GM19239 (cell line): ENCODE measurements at places on chromosomes 16 and 17.

DNA sequence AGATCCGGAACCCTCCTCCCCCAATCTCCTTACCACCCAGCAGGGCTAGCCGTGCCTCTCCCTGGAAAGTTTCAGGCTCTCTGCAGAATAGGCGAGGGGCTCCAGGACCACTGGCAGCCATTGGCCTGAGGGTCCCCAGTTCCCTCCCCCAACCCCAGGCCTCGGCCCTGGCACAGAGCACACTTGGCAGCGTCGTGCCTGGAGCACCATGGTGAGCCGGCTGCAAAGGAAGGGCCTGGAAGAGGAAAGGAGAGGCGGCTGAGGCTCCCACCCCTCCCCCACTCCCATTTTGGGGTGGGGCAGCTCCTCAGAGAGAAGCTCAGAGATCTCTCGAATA is 369 bp upstream of the BTBD17 start:
- DNase-seq, result no peak

- peak; percentile 97 for DNase-seq
These were observed at the start of gene METTL22 for GRCh38 chr16:8621572-8622314. TSS of gene METTL22 (plus strand) at chr16:8621698. CDS start at chr16:8625666, 3,968 bp downstream.

DNA sequence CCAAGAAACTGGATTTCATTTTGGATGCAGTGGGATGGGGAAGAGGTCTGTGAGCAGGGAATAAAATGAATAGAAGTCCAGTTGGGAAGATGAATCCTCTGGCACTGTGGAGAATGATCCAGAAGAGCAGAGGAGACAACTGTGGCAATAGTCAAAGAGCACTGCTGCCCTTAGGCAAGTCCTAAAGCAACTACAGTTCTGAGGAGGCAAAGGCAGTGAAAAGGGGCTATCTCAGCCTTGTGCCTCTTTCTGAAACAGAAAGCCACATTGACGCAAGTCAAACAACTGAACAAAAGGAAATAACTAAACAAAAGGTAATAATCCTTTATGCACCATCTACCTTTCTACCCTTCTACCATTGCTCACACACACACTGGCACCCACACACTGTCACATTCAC is 238.0 kb upstream of the AXIN2 start:
- DNase-seq, result no peak

DNA sequence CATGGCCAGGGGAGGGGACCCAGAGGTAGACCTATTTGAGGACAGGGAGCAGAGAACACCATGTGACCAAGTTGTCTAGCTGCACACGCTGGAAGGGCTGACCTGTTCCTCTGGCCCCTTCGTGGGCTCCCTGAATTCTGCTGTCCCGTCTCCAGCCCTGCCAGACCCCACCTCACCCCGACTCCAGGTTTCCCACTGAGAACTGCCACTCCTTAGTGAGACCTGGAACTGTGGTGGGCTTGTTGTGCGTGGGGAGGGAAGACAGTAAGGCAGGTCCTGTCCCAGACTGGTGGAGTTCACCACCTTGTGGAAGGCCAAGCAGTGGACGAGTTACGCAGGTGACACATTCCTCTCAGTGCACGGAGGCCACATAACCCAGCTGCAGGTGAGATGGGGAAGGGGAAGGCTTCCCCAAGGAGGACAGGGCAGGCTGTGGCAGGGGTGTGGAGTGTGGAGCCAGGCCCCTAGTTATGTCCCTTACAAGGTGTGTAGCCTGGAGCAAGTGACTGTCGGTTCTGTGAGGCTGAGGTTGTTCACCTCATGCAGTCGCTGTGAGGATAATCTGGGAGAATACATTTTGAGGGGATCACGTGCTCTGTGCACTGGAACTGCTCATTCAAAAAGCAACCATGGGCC is 54.7 kb downstream of the USP22 start:
- DNase-seq, result no peak

GRCh38 chr16:89709716-89710432 is 8.4 kb upstream of the SPATA2L start:
- no peak for DNase-seq

DNA sequence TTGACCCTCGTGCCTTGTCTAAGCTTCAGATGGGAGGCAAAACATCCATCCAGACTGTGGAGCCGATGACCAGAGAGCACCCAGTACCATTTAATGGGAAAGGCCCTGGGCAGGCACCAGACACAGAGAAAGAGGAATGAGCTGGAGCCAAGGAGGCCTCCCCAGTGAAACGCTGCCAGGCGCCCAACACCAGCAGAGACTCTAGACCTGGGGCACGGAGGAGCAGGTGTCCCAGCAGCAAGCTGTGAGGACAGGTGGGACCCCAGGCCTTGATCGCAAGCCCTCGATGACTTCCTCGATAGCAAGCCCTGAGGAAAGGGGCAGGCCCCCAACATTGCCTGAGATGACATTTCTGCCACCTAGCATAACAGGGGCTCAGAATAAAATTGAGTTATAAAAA is 62.2 kb upstream of the SIAH1 start:
- no peak for DNase-seq

DNA sequence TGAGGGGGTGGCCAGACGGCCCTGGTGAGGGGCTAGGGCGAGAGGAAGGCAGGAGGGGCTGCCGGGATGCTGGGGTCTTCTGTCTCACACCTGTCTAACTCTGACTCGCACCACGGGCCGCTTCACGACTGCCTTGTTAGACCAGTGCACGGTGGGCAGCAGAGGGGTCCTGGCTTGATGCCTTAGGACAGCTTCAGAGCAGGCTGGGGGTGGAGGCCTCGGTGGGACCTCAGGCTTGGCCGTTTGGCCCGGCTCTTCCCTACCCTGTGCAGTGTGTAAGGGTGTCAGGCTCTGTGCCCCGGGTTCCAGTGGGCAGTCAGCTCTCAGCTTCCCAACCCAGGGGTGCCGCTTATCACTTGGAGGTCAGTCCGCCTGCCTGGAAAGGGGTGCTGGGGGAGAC is 100.7 kb downstream of the OR1D5 start:
- DNase-seq, result no peak

GRCh38 chr17:3007651-3008121 is 55.7 kb downstream of the OR1D5 start:
- DNase-seq, result no peak

DNA sequence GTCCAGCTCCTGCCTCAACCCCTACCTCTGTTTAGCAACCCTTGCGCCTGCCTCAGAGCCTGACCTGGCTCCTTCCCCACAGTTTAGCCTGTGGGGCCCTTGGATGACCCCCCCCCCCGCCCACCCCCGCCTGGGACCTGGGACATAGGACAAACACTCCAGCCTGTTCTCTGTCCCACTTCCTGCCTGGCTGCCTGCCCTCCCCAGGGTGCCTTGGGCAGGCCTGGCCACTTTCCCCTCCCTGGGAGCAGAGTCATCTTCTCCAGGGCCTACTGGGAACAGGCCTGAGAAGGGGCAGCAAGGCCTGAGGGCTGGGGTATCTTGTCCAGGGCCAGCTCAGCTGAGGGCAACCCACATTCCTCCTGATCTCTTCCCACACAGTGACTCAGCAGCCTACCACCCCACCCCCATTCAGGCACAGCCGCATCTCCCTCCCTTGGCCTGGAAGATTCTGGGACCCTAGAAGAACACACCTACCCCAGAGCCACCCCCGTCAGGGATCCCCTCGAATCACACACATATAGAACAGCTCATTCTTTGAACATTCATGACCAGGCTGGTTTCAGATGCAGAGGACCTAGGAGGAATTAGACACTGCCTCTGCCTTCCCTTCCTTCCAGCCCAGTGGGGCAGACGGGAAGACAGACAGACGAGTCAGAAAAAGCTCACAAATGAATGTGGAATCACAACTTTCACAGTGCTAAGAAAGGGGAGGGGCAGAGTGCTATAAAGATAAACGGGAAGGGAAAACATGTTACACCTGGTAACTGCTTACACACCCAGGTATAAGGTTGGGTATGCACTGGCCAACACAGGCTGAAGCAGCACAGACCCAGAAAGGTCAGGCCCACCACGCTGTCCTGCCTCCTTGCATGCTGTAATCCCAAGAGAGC is 6.0 kb downstream of the FHOD1 start:
- no peak for DNase-seq

GRCh38 chr16:83701494-83701893 is 106.3 kb upstream of the HSBP1 start:
- no peak for DNase-seq

- no peak for DNase-seq
These were observed 64.3 kb downstream of the CNGB1 start for GRCh38 chr16:57906382-57907316.

GRCh38 chr17:9414471-9414870 is 161.1 kb downstream of the STX8 start:
- peak; percentile 57 for DNase-seq

- no peak for DNase-seq
These were observed 27.2 kb upstream of the MEAK7 start for GRCh38 chr16:84531671-84532111.

- no peak for DNase-seq
These were observed 196.9 kb upstream of the CDH11 start for GRCh38 chr16:65318590-65319257.

- DNase-seq, result no peak
These were observed 139.3 kb downstream of the ANKFN1 start for GRCh38 chr17:56292578-56292977.

DNA sequence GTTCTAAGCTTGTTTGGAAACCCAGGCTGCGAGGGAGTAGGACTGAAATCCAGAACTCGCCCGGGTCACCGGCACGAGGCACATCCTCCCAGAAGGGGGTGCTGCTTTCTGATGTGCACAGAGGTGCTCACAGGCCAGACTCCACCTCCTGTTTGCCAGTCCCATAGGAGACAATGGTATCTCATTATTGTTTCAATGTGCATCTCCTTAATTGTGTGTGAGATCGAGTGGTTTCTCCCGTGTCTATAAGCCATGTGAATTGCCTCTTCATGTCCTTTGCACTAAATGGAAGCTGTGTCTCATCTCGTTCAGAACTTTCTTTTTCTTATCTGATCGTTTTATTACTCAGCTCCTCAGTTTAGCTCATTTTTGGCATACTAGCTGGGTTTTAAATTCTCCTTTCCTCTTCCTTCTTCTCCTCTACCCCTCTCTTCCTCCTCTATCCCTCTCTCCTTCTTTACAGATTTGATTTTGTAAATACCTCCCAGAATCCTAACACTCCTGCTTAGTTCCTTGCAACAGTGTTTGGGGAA is 32.1 kb upstream of the PRKCB start:
- peak; percentile 72 for DNase-seq

DNA sequence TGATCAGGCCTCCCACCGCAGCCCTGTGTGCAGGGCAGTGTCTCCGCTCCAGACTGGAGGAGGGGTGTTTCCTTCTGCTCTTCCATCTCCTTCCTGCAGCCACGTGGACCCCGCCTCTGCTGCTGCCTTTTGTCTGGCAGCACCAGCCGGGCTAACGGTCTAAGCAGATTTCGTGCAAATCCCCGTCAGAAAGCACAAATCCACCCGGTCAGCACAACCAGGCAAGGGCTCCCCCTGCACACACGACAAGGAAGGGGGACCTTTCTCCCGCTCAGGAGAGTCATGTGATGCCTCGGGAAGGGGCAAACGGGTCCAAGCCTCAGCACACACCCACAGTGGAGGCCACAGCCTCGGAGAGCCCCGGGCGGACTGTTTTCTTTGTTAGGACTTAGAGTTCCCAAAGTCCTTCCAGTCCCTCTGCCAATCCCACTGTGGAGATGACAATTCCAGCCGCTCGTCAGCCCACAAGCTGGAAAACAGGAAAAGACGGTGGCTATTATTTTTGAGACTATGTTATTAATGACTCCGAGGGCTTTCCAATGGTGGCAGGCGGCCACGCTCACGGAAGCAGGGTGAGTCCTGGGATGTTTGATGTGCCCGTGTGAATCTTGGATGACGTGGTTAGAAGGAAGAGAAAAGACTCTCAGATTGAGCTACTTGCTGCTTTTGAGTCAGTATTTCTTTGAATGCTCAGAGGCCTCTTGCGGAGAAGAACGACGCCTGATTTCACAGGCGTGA is 22.5 kb upstream of the MEAK7 start:
- DNase-seq, result no peak

GRCh38 chr17:5635949-5636348 is 51.6 kb upstream of the NLRP1 start:
- no peak for DNase-seq

GRCh38 chr16:67087291-67087690 is 22.4 kb upstream of the PHAF1 start:
- no peak for DNase-seq

GRCh38 chr16:52634528-52634927 is 87.6 kb upstream of the TOX3 start:
- DNase-seq, result no peak

- DNase-seq, result no peak
These were observed at the start of gene C1QTNF1 for GRCh38 chr17:79023886-79024771. TSS of gene C1QTNF1 (plus strand) at chr17:79024169. CDS start at chr17:79043969, 19,800 bp downstream.

DNA sequence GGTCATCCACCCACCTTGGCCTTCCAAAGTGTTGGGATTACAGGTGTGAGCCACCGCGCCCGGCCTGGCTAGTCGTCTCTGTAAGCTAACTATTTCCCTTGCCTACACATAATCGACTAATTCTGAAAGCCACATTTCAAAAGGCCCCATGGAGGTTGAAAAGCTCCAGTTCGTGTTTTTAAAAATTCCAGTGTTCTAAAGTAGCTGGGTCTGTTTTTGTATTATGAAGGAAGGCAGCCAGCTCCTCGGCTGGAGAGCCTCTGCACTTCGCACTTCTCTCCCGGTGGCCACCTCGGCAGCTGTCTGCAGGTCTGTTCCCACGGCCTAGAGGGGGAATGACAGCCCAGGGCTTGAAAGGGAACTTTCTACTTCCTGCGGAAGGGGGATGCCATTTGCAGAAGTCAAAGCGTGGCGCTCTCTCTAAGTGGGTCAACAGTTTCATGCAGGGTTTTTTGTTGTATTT is 16.9 kb downstream of the HASPIN start:
- no peak for DNase-seq

DNA sequence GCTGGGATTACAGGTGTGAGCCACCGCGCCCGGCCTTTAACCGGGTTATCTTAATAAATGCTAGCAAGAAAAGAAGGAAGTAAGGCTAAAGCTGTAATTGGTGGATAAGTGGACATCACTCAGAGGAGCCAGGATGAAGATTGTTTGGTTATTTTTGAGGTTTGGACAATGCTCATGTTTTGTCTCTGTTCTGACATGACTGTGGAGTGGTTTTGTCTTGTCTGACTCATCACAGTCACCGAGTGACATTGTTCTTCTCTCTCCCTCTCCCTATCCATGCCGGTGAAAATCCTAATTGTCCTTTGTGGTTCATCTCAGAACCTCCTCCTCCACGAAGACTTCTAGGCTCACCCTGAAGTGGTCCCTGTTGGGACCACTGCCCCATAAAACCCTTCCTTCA is 23.5 kb upstream of the GRIN2A start:
- DNase-seq, result no peak

DNA sequence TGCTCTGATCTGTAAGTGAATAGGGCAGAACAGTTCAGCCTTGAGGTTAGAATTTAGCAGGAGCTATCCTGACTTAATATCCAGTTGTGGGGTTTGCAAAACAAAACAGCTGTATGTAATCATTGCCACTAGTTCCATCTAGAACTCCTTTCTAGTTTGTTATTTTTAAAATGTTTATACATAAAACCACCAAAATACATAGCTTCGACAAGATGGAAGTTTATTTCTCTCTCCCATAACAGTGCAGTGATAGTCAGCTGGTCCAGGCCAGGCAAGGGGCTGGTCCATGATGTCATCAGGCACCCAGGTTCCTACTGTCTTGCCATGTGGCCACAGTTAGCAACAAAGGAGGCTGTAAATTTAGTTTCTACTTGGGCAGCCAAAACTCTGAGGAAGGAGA is 10.5 kb upstream of the PLK1 start:
- DNase-seq, result no peak

- no peak for DNase-seq
These were observed 333.8 kb downstream of the SNX29 start for GRCh38 chr16:12310286-12310685.
